ENCODE measurements at places on chromosomes 7 and 10.

GRCh38 chr7:101650579-101651081, 21.5 kb upstream of the MYL10 start:
- no peak for DNase-seq

- DNase-seq, result no peak
Observed at GRCh38 chr10:72318418-72319262, 36.1 kb downstream of the DNAJB12 start.

GRCh38 chr7:148563583-148564274, 26.8 kb upstream of the C7orf33 start:
- no peak for DNase-seq

DNA sequence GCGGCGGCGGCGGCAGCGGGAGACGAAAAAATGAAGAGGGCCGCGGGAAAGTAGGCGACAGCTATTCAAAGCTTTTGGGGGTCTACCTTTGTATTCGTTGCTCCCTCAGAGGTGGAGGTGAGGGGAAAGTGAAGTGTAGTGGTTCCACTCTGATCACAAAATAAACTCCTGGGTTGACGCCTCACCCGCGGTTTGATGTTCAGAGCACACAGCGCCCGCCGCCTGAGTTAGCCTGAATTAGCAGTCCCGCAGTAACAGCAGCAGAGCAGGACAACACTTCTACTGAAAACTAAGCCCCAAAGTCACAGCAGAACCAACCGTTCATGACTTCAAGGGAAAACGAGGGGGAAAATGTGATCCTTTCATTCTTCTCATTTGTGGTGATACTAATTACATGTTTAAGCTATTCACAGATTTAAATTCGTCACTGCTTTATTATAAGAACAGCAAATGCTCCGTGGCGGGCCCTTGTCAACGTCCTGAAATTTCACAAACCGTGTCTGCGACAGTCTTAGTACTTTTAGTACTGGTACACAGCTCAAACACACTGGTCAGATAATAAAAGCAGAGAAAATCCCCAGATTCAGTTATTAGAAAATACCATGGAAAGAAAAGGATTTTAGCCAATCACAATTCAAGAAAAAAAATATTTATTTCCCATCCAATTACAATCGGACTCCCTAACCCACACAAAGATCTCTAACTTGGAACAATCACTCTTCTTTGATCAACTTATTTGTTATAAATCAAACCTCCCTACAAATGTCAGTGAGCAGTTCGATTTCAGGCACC, 563 bp upstream of the JMJD1C start:
- peak; percentile 35 for DNase-seq

All from CD4-positive, CD25-positive, alpha-beta regulatory T cell (primary cell).